ENCODE measurements at places on chromosomes 11 and 22.

DNA sequence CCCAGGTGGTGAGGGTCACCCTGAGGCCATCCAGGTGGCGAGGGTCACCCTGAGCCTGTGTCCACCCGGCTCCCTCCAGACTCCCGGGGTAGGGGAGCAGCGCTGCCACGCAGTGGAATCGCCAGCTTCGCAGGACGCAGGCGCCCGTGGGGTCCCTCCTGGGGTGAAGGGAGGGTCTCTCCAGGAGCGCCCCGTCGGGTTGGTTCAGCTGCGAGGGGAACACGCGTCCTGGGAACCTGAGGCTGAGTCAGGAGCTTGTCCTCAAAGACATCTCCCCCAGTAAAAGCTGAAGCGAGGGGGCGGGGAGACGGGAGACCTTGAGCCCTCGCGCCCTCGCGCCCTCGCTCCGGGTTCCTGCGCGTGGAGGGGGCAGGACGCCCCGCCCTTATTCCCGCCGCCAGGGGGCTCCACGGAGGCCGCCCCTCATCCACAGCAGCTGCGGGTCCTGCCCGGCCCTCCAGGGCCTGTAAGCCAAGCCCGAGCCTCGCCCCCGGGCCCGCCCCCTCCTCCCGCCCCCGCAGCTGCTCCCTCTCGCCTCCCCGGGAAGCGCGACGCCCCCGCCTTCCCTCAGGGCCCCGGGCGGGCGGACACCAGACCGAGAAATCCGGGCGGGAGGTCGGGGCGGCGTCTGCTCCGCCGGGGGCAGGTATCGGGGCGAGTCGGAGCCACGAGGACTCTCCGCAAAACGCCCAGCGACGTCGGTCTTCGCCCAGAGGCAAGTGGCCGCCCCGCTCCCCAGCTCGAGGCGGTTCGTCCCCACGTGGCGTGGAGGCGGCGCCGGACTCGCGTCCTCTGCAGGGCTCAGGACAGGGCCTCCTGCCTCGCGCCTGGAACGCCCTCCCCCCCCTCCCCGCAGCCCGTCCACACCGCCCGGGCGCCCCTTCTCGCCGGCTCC, 22.8 kb downstream of the PIM3 start:
- DNase-seq, result no peak

- no peak for DNase-seq
Measured at GRCh38 chr11:95276139-95276538, 45.1 kb upstream of the SESN3 start.

DNA sequence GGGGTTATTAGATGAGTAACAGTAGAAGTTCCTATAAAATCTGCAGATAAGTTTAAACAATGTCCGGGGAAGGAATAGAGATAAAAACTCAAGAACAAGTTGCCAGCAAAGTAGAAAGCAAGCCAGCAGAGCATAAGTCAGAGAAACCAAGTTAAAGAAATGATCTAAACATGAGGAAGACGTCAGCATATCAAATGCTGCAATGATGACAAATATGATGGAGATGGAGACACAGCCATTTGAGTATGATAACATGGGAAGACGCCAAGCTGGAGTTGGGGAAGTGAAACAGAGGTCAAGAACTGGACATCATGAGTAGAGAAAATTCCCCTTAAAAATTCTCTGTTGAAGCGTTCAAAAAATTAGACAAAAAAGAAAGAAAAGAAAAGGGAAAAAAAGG, 571.5 kb downstream of the CNTN5 start:
- DNase-seq, result no peak

- DNase-seq, result no peak
Measured at GRCh38 chr11:41522391-41522790, 62.9 kb upstream of the LRRC4C start.

DNA sequence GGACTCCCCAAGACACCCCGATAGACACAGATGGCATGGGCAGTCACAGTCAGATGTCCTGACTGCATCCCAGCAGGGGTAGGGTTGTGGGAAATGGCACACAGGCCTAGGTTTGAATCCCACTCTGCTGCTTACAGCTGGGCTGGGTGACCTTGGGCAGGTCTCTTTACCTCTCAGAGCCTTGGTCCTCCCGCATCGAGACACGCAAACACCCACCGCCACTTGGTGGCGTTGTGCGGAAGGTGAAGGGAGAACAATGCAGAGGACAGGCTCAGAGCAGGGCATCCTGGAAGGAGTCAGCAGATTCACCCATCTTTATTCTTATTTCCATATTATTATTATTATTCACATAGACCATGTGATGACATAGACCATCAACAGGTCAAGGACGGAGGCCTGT, 140.5 kb downstream of the MIAT start:
- DNase-seq, result no peak

DNA sequence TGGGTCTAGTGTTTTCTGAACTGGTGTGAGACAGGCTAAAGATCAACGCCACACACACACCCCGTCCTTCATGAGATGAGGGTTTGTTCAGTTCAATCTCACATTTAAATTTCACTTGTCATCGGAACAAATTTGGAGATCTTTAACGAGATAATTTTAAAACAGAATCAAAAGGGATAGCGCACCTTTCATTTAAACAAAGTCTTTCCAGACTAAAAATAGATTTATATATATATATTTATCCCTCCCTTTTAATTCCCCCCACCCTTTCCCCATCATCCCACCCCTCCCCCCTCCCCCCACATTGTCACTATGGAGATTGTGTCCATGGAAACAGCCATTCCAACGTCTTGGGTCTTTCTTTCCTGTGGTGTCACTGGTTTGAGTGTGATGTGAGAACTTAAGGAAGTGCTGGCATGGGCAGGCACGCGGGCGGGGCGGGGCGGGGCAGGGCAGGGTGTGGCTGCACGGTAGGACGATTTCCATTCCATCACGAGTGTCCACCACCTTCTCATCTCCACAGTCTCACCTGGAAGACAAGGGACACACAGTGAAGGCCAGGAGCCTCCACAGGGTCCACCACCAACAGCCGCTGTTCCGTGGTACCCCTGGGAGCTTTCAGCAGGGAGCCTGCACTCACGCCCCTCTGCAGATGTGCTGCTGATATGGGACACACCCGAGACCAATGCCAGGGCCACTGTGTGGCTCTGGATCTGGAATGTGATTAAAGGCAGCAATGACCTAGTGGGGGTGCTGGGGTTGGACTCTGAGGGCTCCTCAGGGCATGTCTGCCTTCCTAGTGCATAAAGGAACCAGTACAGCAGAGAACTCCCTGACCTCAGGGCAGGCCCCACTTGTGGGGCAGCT, 30.5 kb upstream of the CYP2D6 start:
- no peak for DNase-seq

GRCh38 chr11:122998727-122999366, 17.2 kb upstream of the BSX start:
- DNase-seq, result no peak

DNA sequence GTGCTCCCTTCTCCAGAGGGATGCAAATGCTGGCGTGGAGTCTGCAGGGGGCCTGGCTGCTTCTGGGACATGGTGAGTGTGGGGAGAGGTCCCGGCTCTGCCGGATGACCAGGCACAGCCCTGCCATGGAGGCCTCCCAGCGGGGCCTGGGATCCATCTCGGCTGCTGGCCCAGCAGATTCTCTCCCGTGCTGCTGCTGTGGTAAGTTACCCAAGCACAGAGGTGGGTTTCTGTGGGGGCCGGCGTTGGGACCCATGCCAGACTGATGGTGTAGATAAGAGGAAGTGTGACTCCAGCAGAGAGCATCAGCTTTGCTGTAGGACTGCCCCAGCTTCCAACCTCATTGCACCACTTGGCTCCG, 147.5 kb upstream of the B3GAT1 start:
- DNase-seq, result no peak

DNA sequence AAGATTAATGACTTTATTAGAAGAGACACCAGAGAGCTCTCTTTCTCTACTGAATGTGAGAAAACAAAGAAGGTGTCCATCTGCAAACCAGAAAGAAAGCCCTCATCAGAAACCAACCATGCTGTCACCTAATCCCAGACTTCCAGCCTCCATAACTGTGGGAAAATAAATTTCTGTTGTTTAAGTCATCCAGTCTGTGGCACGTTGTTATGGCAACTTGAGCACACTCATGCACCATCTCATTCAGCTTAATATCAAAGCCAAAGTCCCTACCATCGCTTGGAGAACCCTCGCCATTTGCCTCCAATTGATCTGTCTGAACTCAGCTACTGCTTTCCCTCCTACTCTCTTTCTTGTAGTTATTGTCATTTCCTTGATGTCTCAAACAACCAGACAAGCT, 766.1 kb upstream of the ARHGAP42 start:
- no peak for DNase-seq

DNA sequence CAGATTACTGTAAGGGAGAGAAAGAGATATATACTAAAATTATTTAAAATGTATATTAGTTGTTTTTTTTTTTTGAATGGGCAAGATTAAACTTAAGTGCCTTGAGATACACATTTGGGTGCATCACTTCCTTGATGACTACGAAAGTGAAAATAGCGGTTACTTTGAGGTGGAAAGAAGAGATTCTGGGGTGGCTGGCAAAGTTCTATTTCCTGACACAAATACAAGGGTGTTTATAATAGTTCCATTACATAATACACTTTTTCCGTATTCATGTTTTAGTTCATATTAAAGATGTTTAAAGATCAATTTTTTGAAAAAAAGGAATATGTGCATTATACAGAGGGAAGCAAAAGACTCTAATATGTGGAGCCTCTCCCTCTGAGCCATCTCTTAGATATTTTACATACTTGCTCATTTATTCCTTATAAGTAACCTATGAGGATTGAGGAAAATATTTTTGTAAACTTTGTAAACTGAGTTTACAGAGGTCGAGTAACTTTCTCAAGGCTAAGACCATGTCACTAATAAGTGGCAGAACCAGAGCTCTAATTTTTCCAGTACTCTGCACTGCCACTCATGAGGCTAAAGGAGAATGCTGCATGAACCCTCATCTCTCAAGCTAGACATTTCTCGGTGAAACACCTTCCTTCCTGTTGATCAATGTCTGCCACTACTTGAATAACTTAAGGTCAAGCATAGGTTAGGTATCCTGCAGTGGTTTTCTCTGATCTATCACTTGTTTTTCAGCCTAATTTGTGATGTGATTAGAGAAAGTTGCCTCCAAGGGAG, 58.6 kb downstream of the DDIAS start:
- DNase-seq, result no peak

DNA sequence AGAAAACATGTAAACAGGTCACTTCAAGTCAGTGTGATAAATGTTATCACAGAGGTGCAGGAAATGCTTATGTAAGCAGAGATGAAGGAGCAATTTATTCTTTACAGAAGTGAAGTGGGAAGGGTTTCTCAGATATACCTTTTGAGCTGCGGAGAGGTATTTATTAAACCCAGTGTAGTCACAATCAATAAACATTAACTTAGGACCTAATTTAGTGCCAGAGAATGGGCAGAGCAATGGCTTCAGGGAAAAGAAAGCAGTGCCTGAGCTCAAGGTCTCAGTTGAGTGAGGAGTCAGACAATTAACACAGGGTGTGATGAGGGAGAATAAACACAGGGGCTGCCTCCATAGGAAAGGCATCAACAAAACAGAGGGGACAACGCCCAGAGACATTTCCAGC, 1.9 kb downstream of the MS4A5 start:
- DNase-seq, result no peak

GRCh38 chr22:27668828-27669797, 132.4 kb downstream of the MN1 start:
- no peak for DNase-seq

GRCh38 chr22:31244943-31245451, 32.9 kb downstream of the LIMK2 start:
- DNase-seq, result no peak
